ENCODE measurements at places on chromosomes 1 and 21.

- peak; percentile 30 for DNase-seq
These were observed 113.1 kb upstream of the IRF2BP2 start for GRCh38 chr1:234722904-234723720.

- DNase-seq = no peak
These were observed 84.9 kb upstream of the CD1D start for GRCh38 chr1:158095737-158096335.

DNA sequence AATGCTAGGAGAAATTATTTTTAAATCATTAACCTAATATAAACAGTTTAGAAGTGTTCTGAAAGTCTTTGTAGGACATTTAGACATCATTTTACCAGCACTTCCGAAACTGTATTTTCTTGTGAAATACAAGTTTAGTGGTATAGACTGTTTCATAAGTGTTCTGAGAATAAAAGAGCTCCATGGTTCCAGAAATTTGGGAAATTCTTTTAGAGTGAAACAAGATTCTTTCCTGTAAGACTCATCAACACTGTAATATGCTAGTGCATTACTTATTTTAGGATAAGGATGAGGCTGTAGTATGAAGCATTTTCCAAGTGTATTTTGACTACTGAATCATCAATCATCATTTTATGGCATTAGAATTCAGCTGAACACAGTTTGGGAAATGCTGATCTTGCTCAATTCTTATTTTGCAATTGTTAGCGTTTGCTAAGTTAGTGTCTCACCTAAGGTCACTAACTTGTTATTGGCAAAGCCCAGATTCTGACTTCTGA, 73.4 kb downstream of the CEP350 start:
- DNase-seq = no peak

DNA sequence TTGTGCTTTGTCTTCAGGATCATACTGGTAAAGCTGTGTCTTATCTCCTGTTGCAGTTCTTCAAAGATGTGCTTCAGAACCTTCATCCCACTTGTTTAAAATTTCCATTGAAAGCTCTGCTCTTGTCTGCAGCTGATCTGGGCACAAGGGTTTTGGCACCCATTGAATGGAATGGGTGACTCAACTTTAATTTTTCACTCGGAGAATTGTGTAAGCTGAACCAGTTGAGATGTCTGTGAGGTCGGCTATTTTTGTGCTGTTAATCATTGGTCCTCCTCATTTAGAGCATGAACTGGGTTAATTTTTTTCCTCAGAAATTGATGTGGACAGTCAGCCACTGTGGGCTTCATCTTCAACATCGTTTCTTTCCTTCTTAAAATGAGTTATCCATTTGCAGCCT, 252.1 kb downstream of the TM2D1 start:
- DNase-seq = no peak

GRCh38 chr21:34590520-34590919, 24.4 kb downstream of the RCAN1 start:
- no peak for DNase-seq

DNA sequence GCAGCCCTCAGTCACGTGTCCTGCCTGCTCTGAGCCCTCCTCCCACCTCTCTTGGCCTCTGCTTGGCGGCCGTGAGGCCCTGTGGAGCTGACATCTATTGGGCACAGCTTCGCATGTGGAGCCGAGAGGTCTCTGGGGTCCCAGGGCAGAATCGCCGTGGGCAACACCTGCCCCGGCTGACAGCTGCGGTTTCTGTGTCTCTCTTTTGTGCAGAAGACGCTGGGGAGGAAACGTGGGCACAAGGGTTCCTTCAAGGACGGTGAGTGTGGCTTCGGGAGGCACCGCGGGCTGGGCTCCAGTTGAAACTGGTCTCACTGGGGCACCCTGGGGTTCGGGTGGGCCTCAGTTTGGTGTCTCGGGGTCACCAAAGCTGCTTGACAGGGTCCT, 11.5 kb downstream of the ARHGEF16 start:
- DNase-seq = no peak

- no peak for DNase-seq
These were observed 18.4 kb upstream of the LAMC2 start for GRCh38 chr1:183167676-183168075.

- no peak for DNase-seq
These were observed 8.8 kb downstream of the NOL9 start for GRCh38 chr1:6545276-6546112.

DNA sequence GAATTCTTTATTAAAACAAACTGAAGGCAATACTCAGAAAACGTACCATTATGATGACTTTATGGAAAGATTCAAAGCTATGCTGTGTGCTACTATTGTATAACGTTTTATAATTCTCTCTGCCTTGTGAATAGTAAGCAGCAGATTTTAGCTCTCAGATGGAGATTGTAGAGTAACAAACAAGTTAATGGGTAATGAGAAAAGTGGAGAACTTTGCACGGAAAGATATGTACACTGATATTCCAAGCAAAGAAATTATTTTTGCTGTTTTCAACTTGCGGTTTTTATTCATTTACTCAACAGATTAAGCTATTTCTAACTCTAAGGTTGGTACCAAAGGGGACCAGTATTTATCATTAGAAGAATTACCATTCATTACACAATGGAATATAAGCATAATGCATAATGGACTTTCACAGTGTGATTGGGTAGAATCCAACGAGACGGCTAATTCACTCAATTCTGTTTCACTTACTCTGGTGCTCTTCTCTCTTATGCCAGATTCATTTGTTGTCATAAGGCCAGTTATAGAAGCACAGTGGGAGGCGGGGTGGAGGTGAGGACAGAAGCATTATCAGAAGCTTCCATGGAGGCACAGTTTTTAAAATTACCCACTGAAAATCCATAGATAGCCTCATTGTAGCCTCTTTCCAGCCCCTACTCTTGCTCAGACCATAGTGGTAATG, 38.6 kb downstream of the ATP1B1 start:
- DNase-seq = no peak

DNA sequence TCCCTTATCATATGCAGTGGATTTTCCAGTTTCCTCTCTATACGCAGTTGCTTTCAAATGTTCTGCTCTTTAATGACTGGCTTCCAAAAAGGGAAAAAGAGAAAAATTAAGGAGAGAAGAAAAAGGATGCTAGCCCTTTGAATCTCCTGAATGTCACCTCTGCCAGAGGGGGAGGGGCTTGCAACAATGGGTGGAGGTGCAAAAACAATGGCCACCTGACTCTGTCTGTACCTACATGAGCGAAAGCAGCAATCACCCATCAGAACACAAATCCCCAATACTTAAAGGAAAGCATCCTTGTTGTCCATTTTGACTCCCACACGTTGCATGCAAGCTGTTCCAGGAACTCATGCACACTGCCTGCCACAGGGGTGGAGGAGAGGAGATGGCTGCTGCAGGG, 61.2 kb downstream of the CCDC30 start:
- DNase-seq = no peak

DNA sequence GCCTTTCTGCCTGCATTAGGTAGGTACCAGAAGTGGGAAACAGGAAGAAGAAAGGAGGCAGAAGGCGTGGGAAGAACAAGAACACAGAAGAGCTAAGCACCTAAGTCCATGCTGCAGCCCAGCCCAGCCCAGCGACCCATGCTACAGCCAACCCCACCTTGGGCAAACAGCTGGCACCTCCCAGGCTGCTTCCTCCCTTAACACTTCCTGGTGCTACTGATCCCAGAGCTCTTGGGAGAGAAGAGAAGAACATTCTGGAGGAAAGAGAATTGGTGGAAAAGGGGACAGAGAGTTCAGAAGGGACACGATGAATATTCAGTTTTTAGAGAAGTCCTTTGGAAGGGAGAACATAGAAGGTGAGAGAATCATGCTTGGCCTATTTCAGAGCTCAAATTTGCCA, 28.5 kb downstream of the PLEKHA6 start:
- DNase-seq = no peak

DNA sequence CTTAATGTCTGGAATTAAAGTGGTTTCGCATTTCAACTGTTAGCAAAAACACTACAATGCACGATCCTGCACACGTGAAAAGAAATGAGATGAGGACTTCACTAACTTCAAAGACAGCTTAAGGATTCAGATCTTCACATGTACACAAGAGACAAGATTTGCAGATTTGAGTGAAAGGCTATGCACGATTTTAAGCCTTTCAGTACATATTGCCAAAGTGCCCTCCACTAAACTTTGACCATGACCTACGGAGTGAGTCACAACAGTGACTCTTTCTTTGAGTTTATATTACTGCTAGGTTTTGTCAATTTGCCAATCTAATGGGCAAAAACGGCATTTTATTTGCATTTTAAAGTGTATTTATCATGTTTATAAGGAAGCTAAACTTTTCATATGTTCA, 41.2 kb upstream of the CR1L start:
- no peak for DNase-seq

DNA sequence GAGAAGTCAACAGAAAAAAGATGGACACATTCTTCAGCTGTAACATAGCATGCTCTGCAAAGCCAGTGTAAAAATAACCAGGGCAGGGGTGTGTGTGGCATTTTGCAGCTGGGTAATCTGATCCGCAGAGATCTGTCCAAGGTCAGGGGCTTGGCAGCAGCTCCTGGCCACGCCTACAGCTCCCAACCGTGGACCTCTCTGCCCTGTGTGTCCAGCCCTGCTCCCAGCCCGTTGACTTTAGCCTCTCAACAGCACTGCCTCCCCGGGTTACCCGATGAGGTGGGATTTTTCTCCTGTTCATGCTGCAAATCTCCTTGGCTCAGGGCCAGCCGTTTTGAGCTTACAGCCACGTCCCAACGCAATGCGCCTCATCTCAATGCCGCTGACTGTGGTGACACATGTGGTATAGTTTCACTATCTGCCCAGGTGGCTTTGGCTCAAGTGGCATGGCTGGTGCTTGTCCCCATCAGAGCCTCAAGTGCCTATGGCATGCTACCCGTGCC, 68.1 kb downstream of the VWA5B1 start:
- no peak for DNase-seq

DNA sequence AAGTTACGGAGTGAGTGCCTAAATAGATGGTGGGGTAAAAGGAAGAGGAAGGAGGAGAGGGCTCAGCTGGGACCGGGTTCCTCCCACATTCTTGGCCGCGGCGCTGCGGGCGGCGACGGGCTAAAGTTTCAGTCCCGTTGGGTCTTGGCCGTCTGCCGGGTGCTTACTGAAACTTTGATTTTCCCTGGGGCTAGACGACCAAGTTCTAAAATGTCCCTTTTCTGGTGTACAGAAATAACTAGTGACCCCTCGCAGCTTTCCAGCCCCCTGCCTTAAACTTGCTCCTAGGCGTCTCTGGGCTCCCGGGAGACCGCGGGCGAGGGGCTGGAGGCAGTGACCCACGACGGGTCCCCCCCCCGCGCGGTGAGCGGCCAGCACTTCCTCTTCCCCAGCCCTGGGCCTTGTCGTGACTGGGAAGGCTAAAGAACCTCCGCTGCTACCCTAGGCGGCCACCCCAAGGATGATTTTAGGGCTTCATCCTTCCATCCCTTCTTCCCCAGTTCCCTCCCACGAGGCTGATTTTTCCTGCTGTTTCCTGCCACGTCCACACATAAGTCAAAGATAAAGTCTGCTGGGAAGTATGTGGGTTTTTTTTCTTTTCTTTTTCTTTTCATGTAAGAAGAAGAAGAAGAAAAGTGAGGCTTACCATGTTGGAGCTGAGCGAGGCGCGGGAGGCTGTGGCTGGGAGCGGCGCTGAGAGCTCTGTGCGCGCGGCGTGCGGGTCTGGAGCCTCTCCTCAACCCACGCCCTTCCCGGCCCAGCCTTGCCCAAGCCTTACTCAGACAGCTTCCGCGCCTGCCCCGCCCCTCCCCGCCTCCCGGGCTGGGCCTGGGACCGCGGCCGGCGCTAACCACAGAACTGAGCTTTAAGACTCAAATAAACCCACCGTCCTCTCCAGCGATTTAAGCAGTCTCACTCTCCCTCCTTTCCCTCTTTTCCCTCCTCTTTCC, at the start of gene S100A11:
Gene S100A11, minus strand, starts transcription at position 738 of the 950 bp plus-strand sequence. Its CDS starts 89 bp downstream, at position 649.
- peak; percentile 61 for DNase-seq

GRCh38 chr1:32705516-32705915, 2.9 kb upstream of the SYNC start:
- no peak for DNase-seq

- no peak for DNase-seq
These were observed 138.2 kb upstream of the BRINP3 start for GRCh38 chr1:190615818-190616217.

GRCh38 chr1:174971902-174972301, 27.8 kb upstream of the CACYBP start:
- DNase-seq = no peak

DNA sequence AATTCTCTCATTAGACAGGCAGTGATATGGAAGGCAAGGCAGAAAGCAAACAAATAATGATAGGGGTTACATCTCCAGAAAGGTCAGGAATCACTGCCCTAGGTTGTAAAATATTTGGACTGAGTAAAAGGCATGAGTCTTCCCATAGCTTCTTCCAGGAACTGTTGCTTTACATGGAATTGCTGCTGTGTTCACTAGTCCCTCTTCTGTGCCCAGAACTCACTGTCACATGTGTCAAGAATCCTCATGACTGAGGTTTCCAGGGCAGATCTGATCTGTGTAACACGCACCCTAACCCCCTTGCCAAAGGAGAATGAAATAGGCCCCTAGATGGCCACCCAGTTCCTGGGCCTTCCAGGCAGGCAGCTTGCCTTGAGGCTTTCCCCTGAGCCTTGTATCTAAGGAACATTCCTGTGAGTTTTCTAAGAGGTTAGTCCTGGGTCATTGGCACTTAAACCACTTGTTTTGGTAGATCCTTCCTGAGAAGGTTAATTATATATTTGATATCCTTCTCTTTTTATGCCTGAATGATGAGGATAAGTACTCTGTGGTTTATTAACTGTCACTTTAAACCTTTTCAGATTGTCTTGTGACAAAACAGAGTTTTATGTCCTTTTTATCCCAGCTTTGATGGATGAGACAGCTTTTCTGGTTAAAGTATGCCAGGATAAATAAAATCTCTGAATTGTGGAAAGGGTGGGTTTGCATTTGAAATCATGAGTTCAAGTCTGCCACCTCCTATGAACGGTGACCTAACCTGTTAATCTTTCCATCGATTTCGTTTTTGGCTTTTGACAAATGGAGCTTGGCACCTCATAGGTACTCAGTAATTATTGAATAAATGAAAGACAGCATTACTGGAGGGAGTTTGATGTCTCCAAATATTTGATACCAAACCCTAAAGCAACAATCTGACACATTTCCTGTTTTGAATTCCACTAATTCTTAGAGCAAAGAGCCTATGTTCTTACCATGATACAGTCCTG, 163.3 kb downstream of the DHRS3 start:
- DNase-seq = no peak

GRCh38 chr21:41865002-41865777, 14.0 kb downstream of the PRDM15 start:
- DNase-seq = no peak
